Subcutaneous preadipocyte (primary cell): ENCODE measurements at places on chromosomes 5 and 9. TPM values are rescaled to one million over a fixed set of nuclear protein-coding genes. Genes with fewer than 3 reads are reported as not detected.

DMRT3 gene
- total RNA-seq: not detected in 2 replicates

SURF6 gene
- 6.6 and 8.8 TPM in 2 replicates for total RNA-seq

INVS gene
- total RNA-seq: 19.8 and 29.1 TPM in 2 replicates

PCDHGA8 gene
- 1.5 and 1.8 TPM in 2 replicates for total RNA-seq

ZNG1C gene
- total RNA-seq: 12.9 and 16.0 TPM in 2 replicates

SRA1 gene
- total RNA-seq: 27.6 and 34.8 TPM in 2 replicates

KCTD16 gene
- under 0.01 and 0.20 TPM in 2 replicates for total RNA-seq

MCTP1 gene
- 28.3 and 43.4 TPM in 2 replicates for total RNA-seq

BTNL8 gene
- total RNA-seq: not detected in 2 replicates

SH3GLB2 gene
- 30.5 and 36.8 TPM in 2 replicates for total RNA-seq

PPP3R2 gene
- not detected in 2 replicates for total RNA-seq

TIMD4 gene
- total RNA-seq: not detected in 2 replicates

PHYHD1 gene
- total RNA-seq: 3.3 and 11.4 TPM in 2 replicates

C7 gene
- 0.39 and 12.9 TPM in 2 replicates for total RNA-seq

OGN gene
- 0.39 and 4.0 TPM in 2 replicates for total RNA-seq

PCDHGA5 gene
- total RNA-seq: 0.73 and 1.2 TPM in 2 replicates

NR6A1 gene
- total RNA-seq: 0.37 and 0.39 TPM in 2 replicates

BHMT2 gene
- 5.1 and 5.3 TPM in 2 replicates for total RNA-seq

CD180 gene
- not detected in 2 replicates for total RNA-seq

PPP1R26 gene
- 7.0 and 16.0 TPM in 2 replicates for total RNA-seq

INSYN2B gene
- total RNA-seq: 6.6 and 18.4 TPM in 2 replicates

LAMC3 gene
- 0.20 and 0.37 TPM in 2 replicates for total RNA-seq

NINJ1 gene
- 11.0 and 11.9 TPM in 2 replicates for total RNA-seq

FAXDC2 gene
- total RNA-seq: 3.1 and 7.3 TPM in 2 replicates

NUTM2F gene
- not detected in 2 replicates for total RNA-seq

BTNL9 gene
- total RNA-seq: 0.37 TPM in 1 of 2 replicates, not detected in the other

SLCO6A1 gene
- not detected in 2 replicates for total RNA-seq

PTPN3 gene
- 0.98 and 1.5 TPM in 2 replicates for total RNA-seq
